Thoracic aorta (tissue), 2 donors: ENCODE measurements at places on chromosomes 6 and 20.

DNA sequence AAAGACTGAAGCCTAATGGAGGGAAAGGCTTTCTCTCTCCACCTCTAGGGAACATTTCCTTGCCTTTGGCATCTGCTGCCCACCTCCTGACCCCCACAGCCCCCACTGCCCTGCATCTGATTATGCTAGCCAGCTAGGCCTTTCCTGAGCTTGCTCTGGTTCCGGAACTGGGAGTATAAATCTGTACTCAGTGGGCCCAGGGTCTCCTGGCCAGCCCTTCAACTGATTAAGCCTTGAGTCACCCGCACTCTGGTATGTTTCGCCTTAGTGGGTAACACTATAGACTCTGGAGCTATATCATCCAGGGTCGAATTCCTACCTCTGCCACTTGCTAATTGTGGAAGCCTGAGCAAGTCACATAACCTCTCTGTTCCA lies 45.6 kb upstream of the RIPOR2 start:
- DNase-seq: no peak

GRCh38 chr6:15960740-15961634 lies 167.9 kb upstream of the MYLIP start:
- DNase-seq: no peak

GRCh38 chr6:169854813-169855212 lies 103.4 kb downstream of the ERMARD start:
- no peak for DNase-seq

DNA sequence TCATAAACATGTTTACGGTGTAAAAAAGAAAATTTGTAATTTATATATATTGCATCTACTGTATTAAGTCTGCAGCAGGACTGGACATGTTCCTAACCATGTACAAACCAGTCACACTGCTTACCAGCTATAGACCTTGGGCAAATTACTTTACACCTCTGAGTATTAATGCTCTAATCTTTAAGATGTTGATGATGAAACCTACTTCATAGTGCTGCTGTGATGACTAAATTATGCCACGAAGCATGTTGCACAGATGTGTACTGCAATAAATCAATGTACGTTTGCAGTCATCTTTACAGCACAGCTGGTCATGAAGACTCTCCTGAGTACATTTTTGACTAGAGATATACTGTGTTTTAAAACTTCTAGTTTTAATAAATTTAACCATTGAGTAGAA lies 42.6 kb downstream of the PRKN start:
- no peak for DNase-seq

GRCh38 chr20:1334761-1335160 lies 5.8 kb upstream of the SDCBP2 start:
- DNase-seq: no peak
